ENCODE measurements at places on chromosomes 2 and 18.

GRCh38 chr2:62143696-62144095, 52.2 kb upstream of the B3GNT2 start:
- DNase-seq: no peak

GRCh38 chr2:142562900-142563299, 314.6 kb upstream of the KYNU start:
- no peak for DNase-seq

DNA sequence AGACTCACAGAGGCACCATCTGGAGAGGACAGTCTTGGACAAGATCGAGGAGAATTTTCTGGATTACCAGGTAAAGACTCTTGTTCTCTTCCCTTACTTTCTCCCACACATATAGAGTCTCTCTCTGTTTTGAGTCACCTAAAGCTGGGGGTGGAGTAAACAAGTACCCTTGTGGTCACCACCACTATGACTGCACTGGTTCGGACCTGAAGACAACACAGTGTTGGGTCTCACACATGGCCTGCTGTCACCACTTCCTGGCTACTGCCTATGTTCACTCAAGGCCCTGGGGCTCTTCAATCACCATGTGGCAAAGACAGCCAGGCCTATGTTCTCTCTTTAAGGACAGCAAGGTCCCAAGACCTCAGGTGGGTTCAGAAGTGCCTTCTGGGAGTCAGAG, 253.3 kb upstream of the VRK2 start:
- DNase-seq: no peak

GRCh38 chr2:160336635-160337034, 136.6 kb upstream of the ITGB6 start:
- DNase-seq: no peak

DNA sequence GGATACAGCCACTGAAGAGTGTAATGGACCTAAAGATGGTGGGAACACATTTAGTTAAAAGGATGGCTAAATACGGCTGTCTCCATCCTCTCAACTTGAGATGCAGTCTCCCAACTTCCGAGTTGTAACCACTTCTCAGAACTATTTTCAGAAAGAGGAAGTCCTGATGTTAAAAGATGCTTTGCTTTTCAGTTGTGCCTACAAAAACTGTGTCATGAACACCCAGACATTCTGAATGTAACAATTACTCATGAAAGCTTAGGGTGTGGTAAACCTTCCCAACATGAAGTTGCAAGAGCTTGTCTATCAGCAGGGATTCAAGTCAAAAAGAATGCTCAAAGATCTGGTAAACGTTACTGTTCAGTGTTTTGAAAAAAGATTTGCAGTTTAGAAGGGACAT, 147.9 kb downstream of the DOCK10 start:
- peak; percentile 79 for DNase-seq
